ENCODE measurements at places on chromosomes 16 and 17. TPM values are rescaled to one million over a fixed set of nuclear protein-coding genes. Genes with fewer than 3 reads are reported as not detected.

GRCh38 chr16:31179219-31179746 lies 656 bp upstream of the FUS start:
- no peaks in the 10 kb centered on the region for H3K36me3 ChIP-seq
- no peaks in the 10 kb centered on the region for H3K27me3 ChIP-seq
- H3K4me1 ChIP-seq: peaks cover 14% of the 10 kb centered on the region
- no peak for DNase-seq

DNA sequence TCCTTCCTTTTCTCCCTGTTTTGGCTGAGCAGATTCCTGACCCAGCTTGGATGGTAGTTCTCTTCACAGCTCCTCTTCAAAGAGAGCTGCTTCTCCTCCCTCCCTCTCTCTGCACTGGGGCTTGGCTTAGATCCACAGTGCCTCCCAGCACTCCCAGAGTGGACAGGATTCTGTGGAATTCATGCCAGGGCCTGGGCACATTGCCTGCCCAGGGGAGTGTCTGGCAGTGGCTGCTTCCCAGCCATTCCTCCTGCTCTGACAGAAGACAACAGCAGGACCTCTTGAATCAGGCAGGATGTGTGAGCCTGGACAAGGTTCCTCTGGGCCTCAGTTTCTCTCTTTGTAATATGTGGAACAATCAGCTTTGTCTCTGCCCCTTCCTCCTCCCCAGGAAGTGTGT lies 4.5 kb upstream of the MMP28 start:
- H3K27me3 ChIP-seq: no peaks in the 10 kb centered on the region
- no peak overlapping the region for H3K4me3 ChIP-seq
- H3K27ac ChIP-seq: no peak overlapping the region
- no peaks in the 10 kb centered on the region for H3K36me3 ChIP-seq

- peaks cover 4% of the 10 kb centered on the region for H3K4me1 ChIP-seq
- H3K27ac ChIP-seq: no peak overlapping the region
- H3K4me3 ChIP-seq: no peak overlapping the region
- no peaks in the 10 kb centered on the region for H3K27me3 ChIP-seq
Observed at GRCh38 chr16:57422026-57422944, 17.7 kb downstream of the CCL17 start.

DNA sequence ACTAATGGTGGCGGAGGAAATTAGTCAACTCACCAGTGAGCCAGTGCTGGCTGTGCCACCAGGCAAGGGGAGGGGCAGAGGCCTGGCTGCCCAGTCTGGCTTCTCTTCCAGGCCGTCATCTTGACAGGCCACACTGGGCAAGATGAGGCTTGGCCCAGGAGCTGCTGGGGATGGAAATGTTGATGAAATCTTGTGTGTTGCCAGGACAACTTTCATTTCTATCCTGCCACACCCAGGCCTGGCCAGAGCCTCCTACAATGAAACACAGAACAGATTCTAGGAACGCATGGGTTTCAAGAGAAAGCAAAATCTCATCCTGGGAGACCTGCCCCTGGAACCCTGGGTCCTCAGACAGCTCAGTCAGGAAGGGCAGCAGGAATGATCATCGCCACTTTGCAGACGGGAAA lies 9.3 kb downstream of the HEXIM2 start:
- peak overlapping the region; percentile 20 for H3K4me3 ChIP-seq
- H3K4me1 ChIP-seq: peaks cover 15% of the 10 kb centered on the region
- no peak for DNase-seq
- no peaks in the 10 kb centered on the region for H3K27me3 ChIP-seq
- no peaks in the 10 kb centered on the region for H3K36me3 ChIP-seq

- no peaks in the 10 kb centered on the region for H3K36me3 ChIP-seq
- no peaks in the 10 kb centered on the region for H3K27me3 ChIP-seq
- no peak for DNase-seq
- H3K4me1 ChIP-seq: no peaks in the 10 kb centered on the region
- H3K27ac ChIP-seq: no peak overlapping the region
Observed at GRCh38 chr17:75450270-75450669, 6.2 kb upstream of the TMEM94 start.

- H3K4me1 ChIP-seq: peaks cover 7% of the 10 kb centered on the region
- no peaks in the 10 kb centered on the region for H3K36me3 ChIP-seq
- DNase-seq: no peak
- H3K4me3 ChIP-seq: no peak overlapping the region
Observed at GRCh38 chr17:28368306-28368831, 1.7 kb downstream of the VTN start.

GRCh38 chr17:56653877-56654276 lies 60.4 kb downstream of the NOG start:
- H3K27me3 ChIP-seq: no peaks in the 10 kb centered on the region
- no peak for DNase-seq
- no peak overlapping the region for H3K27ac ChIP-seq
- H3K36me3 ChIP-seq: no peaks in the 10 kb centered on the region
- H3K4me1 ChIP-seq: no peaks in the 10 kb centered on the region
- H3K4me3 ChIP-seq: no peak overlapping the region

GRCh38 chr17:50057521-50057991 lies 1.6 kb downstream of the ITGA3 start:
- no peaks in the 10 kb centered on the region for H3K27me3 ChIP-seq
- DNase-seq: no peak
- peak overlapping the region; percentile 80 for H3K4me3 ChIP-seq
- H3K27ac ChIP-seq: peak overlapping the region; percentile 93

- H3K27ac ChIP-seq: no peak overlapping the region
- DNase-seq: no peak
- no peaks in the 10 kb centered on the region for H3K36me3 ChIP-seq
- no peak overlapping the region for H3K4me3 ChIP-seq
Observed at GRCh38 chr16:72301523-72302236, 129.7 kb upstream of the PMFBP1 start.

DNA sequence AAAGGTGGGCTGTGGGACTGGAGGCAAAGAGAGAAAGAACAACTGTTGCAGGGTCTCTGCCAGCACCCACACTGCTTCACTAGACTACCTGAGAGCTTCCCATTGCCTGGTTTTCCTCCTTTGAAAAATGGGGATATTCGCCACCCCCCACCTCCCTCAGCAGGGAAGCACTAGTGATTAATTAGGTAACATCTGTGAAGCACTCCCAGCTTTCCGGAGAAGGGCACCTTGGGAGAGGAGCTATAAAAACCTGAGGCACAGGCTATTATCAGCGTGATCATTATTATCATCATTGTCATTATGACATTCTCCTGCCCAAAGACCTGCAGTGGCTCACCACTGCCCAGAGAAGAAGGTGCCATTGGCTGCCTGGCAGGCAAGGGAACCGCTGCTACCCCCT lies 83.5 kb downstream of the XYLT1 start:
- no peak for DNase-seq
- no peaks in the 10 kb centered on the region for H3K36me3 ChIP-seq
- no peak overlapping the region for H3K27ac ChIP-seq
- no peaks in the 10 kb centered on the region for H3K4me1 ChIP-seq
- no peaks in the 10 kb centered on the region for H3K27me3 ChIP-seq
- H3K4me3 ChIP-seq: no peak overlapping the region

DNA sequence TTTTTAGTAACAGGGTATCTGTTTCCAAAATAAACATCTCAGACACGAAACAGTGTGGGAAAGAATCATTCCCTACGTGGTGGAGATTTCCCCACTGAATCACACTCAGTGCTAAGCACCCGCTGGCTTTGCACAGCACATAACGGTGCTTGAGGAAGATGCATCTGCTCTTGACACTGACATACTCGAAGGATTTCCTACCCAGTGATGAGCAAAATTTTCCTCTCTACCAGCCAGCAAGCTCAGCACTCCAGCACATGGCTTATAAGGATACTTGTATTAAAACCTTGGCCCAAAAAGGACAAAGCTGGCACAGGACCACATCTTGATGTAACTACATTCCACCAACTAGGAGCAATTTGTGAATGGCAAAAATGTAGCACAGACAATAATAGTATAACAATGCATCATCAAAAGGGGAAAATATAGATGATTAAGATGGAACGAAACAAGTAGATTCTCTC lies 59.0 kb downstream of the ANKFY1 start:
- peaks cover 2% of the 10 kb centered on the region for H3K4me1 ChIP-seq
- H3K4me3 ChIP-seq: no peak overlapping the region
- H3K27me3 ChIP-seq: no peaks in the 10 kb centered on the region
- H3K36me3 ChIP-seq: no peaks in the 10 kb centered on the region

- DNase-seq: peak; percentile 24
- H3K36me3 ChIP-seq: no peaks in the 10 kb centered on the region
- peaks cover 2% of the 10 kb centered on the region for H3K4me1 ChIP-seq
- no peak overlapping the region for H3K4me3 ChIP-seq
- no peaks in the 10 kb centered on the region for H3K27me3 ChIP-seq
- no peak overlapping the region for H3K27ac ChIP-seq
Observed at GRCh38 chr16:12459391-12460063, 344.2 kb downstream of the CPPED1 start.

GRCh38 chr17:431494-431893 lies 78.9 kb upstream of the RPH3AL start:
- H3K36me3 ChIP-seq: no peaks in the 10 kb centered on the region
- no peak overlapping the region for H3K4me3 ChIP-seq
- H3K27ac ChIP-seq: no peak overlapping the region
- no peaks in the 10 kb centered on the region for H3K27me3 ChIP-seq
- no peaks in the 10 kb centered on the region for H3K4me1 ChIP-seq

- DNase-seq: no peak
- no peak overlapping the region for H3K4me3 ChIP-seq
- no peaks in the 10 kb centered on the region for H3K36me3 ChIP-seq
- H3K27me3 ChIP-seq: no peaks in the 10 kb centered on the region
Observed at GRCh38 chr17:18928628-18929125, 23.3 kb upstream of the SLC5A10 start.

DNA sequence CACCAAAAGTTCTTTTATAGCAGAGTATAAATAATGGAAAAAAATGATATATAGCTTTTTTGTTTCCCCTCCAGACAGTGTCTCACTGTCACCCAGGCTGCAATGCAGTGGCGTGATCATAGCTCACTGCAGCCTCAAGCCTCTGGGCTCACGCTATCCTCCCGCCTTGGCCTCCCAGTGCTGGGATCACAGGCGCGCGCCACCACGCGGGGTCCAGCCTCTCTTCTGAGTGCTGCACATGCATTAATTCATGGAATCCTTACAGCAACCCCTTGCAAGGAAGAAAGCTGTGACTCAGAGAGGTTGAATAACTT lies 18.0 kb upstream of the ZNF629 start:
- no peaks in the 10 kb centered on the region for H3K27me3 ChIP-seq
- H3K4me1 ChIP-seq: peaks cover 7% of the 10 kb centered on the region
- no peak for DNase-seq
- H3K27ac ChIP-seq: peak overlapping the region; percentile 81
- peak overlapping the region; percentile 75 for H3K4me3 ChIP-seq
- no peaks in the 10 kb centered on the region for H3K36me3 ChIP-seq

GRCh38 chr16:75309899-75310430 lies 58.5 kb upstream of the BCAR1 start:
- H3K4me3 ChIP-seq: no peak overlapping the region
- peaks cover 2% of the 10 kb centered on the region for H3K4me1 ChIP-seq
- no peaks in the 10 kb centered on the region for H3K36me3 ChIP-seq
- no peaks in the 10 kb centered on the region for H3K27me3 ChIP-seq
- no peak overlapping the region for H3K27ac ChIP-seq
- DNase-seq: no peak

- no peaks in the 10 kb centered on the region for H3K36me3 ChIP-seq
- no peak overlapping the region for H3K27ac ChIP-seq
- no peaks in the 10 kb centered on the region for H3K4me1 ChIP-seq
- no peak for DNase-seq
Observed at GRCh38 chr17:35698800-35699199, 32.6 kb upstream of the RASL10B start.

GRCh38 chr17:15884731-15885130 lies 60.2 kb upstream of the ADORA2B start:
- DNase-seq: no peak
- H3K36me3 ChIP-seq: no peaks in the 10 kb centered on the region
- no peaks in the 10 kb centered on the region for H3K27me3 ChIP-seq
- no peak overlapping the region for H3K4me3 ChIP-seq
- H3K4me1 ChIP-seq: no peaks in the 10 kb centered on the region

GRCh38 chr17:46089389-46089965 lies 90.4 kb downstream of the STH start:
- no peaks in the 10 kb centered on the region for H3K36me3 ChIP-seq
- H3K27me3 ChIP-seq: no peaks in the 10 kb centered on the region
- DNase-seq: no peak
- H3K27ac ChIP-seq: no peak overlapping the region
- no peak overlapping the region for H3K4me3 ChIP-seq
- peaks cover 6% of the 10 kb centered on the region for H3K4me1 ChIP-seq

- no peak overlapping the region for H3K4me3 ChIP-seq
- H3K27ac ChIP-seq: no peak overlapping the region
- no peak for DNase-seq
- peaks cover 5% of the 10 kb centered on the region for H3K4me1 ChIP-seq
Observed at GRCh38 chr16:75053791-75054555, 55.1 kb downstream of the ZNRF1 start.

Gene AXIN1
- 25.1 TPM for total RNA-seq

Gene KREMEN2
- total RNA-seq: 0.57 TPM

Gene RHBDL1
- total RNA-seq: 1.4 TPM

Gene MYADML2
- not detected for total RNA-seq

Gene FBXW10B
- 1.4 TPM for total RNA-seq

Gene PABPN1L
- total RNA-seq: not detected

Gene TMC6
- 22.2 TPM for total RNA-seq

Gene ALG1
- 15.5 TPM for total RNA-seq

Gene NLRC3
- total RNA-seq: 0.23 TPM

Measured in ovary (tissue), 10 donors.